ENCODE measurements at places on chromosomes 5 and 9. TPM values are rescaled to one million over a fixed set of nuclear protein-coding genes. Genes with fewer than 3 reads are reported as not detected.

Gene LTC4S
- not detected for total RNA-seq

Gene FOXD4
- under 0.01 TPM for total RNA-seq

Gene DNM1
- total RNA-seq, result 45.6 TPM

Gene TEX53
- total RNA-seq, result not detected

Gene IFNA2
- total RNA-seq, result not detected

Gene CHD1
- 59.8 TPM for total RNA-seq

Gene HK3
- not detected for total RNA-seq

Gene SLC23A1
- not detected for total RNA-seq

Gene LCN6
- total RNA-seq, result not detected

Gene CARTPT
- total RNA-seq, result not detected

Gene SPATA6L
- 1.5 TPM for total RNA-seq

Gene CDKN2B-AS1
- 11.7 TPM for total RNA-seq

Gene EGFLAM
- 18.2 TPM for total RNA-seq

Gene PCDHGA2
- total RNA-seq, result 1.4 TPM

Gene SPOCK1
- total RNA-seq, result 17.0 TPM

Gene INSYN2B
- total RNA-seq, result 6.6 TPM

Gene PALM2AKAP2
- 13.3 TPM for total RNA-seq

Gene WDR38
- total RNA-seq, result not detected

Gene CCDC187
- total RNA-seq, result under 0.01 TPM

Gene SRA1
- 27.6 TPM for total RNA-seq

Gene PITX1
- total RNA-seq, result 1.8 TPM

Gene CCNB1
- total RNA-seq, result 156 TPM

Gene RUFY1
- total RNA-seq, result 36.2 TPM

Gene CD74
- 0.37 TPM for total RNA-seq

Gene KIF3A
- 3.7 TPM for total RNA-seq

Gene KCNV2
- total RNA-seq, result not detected

Gene CCDC69
- total RNA-seq, result 5.1 TPM

Gene PCDHGC4
- total RNA-seq, result 2.2 TPM

Gene SPDL1
- total RNA-seq, result 20.9 TPM

Gene PRDM12
- not detected for total RNA-seq

Gene HTR4
- total RNA-seq, result not detected

Gene TERT
- total RNA-seq, result not detected

Gene N4BP3
- under 0.01 TPM for total RNA-seq

Gene SH2D3C
- 0.37 TPM for total RNA-seq

Gene FBN2
- 96.6 TPM for total RNA-seq

Gene CDH9
- not detected for total RNA-seq

Gene SLC12A2
- 32.1 TPM for total RNA-seq

Gene PCDHGA3
- 1.2 TPM for total RNA-seq

Gene MOB3B
- total RNA-seq, result under 0.01 TPM

Gene MSMP
- total RNA-seq, result not detected

Gene SLC34A1
- total RNA-seq, result not detected

Gene SKP2
- 22.4 TPM for total RNA-seq

Gene WNK2
- not detected for total RNA-seq

Gene TAF11L5
- total RNA-seq, result not detected

Gene SLC46A2
- total RNA-seq, result not detected

Gene ARHGEF28
- 1.1 TPM for total RNA-seq

Gene CTNND2
- total RNA-seq, result under 0.01 TPM

Gene HARS2
- 23.1 TPM for total RNA-seq

Gene SLCO4C1
- total RNA-seq, result under 0.01 TPM

Gene OTULINL
- 0.37 TPM for total RNA-seq

Gene TLX3
- not detected for total RNA-seq

Gene LCN10
- total RNA-seq, result under 0.01 TPM

Gene GFI1B
- not detected for total RNA-seq

Gene PLPP7
- 13.6 TPM for total RNA-seq
